ENCODE measurements at places on chromosomes 3 and 15.

GRCh38 chr3:139281522-139282196 lies 62.2 kb upstream of the MRPS22 start:
- no peak for DNase-seq

GRCh38 chr3:101936419-101937356 lies 87.4 kb downstream of the NFKBIZ start:
- DNase-seq, result no peak

- no peak for DNase-seq
Observed at GRCh38 chr3:78066287-78066686, 1026.4 kb downstream of the ROBO2 start.

DNA sequence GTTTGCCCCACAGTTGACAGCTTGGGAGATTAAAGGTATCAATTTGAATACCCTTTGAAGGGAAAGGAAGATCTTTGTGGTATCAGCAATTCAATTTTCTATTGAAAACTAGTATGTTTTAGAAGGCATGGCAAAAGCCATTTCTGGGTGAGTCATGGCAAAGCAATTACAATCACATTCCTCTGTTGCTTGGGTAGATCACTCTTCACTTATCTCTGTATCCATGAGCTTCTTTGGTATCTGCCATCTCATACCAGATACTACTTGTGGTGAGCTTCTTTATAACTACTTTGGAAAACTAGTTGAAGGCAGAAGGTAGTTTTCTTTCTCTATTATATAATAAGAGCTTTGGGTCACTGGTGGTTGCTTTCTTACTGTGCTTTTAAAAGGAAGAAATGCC lies 28.3 kb upstream of the LSAMP start:
- DNase-seq, result no peak
